Calu3 (cell line): ENCODE measurements at places on chromosomes 4 and X.

DNA sequence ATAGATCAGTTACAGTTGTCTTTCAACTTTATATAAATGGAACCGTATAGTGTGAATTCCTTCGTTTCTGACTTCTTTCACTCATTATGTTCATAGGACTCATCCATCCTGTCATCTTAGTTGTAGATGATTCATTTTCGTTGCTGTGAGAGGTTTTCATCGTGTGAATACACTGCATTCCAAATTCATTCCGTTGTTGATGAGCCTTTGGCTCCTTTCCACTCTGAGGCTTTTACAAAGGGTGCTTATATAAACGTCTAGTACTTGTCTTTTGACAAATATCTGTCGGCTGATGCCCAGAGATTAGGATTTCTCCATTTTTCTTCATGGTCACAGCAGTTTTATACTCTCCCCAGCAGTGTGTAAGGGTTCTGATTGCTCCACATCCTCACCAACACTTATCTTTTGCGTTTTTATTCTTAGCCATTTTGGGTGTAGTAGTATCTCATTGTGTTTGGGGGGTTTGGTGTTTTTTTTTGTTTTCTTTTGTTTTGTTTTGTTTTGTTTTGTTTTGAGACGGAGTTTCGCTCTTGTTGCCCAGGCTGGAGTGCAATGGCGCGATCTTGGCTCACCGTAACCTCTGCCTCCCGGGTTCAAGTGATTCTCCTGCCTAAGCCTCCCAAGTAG is 48.6 kb downstream of the LRP2BP start:
- H3K4me1 ChIP-seq = no peaks in the 10 kb centered on the region
- no peak overlapping the region for H3K27ac ChIP-seq
- H3K36me3 ChIP-seq = peaks cover 9% of the 10 kb centered on the region
- no peak for DNase-seq

GRCh38 chr4:6471307-6472007 is 957 bp downstream of the PPP2R2C start:
- peaks cover 10% of the 10 kb centered on the region for H3K36me3 ChIP-seq
- H3K27me3 ChIP-seq = peaks cover 28% of the 10 kb centered on the region
- no peaks in the 10 kb centered on the region for H3K4me1 ChIP-seq

DNA sequence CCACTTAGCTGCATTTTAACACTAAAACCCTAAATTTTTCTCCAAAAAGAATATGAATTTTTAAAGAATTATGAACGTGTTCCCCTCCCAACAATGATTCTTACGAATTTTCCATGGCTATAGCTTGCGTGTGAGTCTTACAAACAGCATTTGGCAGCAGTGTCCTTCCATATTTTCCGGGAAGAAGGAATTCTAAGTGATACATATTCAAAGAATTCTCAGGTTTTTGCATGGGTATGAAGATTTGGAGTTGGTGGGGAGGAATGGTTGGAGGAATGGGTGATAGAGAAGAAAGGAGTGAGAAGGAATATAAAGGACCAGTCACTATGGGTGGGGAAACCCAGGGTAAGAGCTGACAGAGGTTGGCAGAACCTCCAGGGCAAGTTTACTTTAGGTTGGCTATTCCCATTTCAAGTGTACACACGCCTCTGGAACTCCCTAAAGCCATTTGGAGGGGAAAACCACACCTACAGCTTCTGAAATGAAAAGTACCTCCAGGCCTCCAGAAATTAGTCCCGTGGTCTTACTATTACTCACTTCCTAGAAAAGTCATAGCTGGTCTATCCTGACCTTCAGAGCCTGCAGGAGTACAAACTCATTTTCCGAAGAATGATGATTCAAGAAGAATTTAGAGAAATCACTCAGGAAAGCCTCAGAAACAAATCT is 420.8 kb upstream of the DIPK2B start:
- no peaks in the 10 kb centered on the region for H3K36me3 ChIP-seq
- no peak for DNase-seq
- peaks cover 9% of the 10 kb centered on the region for H3K4me1 ChIP-seq
- no peak overlapping the region for H3K4me3 ChIP-seq
- H3K27ac ChIP-seq = no peak overlapping the region

GRCh38 chrX:107677501-107677901 is 49.2 kb downstream of the PRPS1 start:
- peaks cover 36% of the 10 kb centered on the region for H3K4me1 ChIP-seq
- DNase-seq = no peak
- peaks cover 30% of the 10 kb centered on the region for H3K36me3 ChIP-seq

DNA sequence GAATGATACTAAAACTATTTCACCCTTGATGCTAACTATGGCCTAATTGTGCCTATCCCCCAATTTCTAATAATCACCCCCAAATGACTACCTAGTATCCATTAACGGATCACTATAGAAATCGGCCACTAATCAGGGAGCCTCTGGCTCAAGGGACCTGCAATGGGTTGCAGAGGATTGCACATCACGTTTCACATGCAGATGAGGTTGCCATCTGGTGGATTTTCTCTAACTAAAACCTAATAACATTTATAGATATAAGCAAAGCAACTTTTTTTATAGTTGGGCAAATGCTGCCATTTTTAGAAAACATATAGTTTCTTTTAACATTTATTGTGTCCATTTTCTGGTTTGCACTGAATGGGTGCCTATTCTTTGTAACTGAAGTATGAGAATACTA is 28.3 kb upstream of the ALG13 start:
- H3K36me3 ChIP-seq = no peaks in the 10 kb centered on the region
- no peak overlapping the region for H3K4me3 ChIP-seq
- no peaks in the 10 kb centered on the region for H3K27me3 ChIP-seq
- DNase-seq = no peak
- no peak overlapping the region for H3K27ac ChIP-seq

DNA sequence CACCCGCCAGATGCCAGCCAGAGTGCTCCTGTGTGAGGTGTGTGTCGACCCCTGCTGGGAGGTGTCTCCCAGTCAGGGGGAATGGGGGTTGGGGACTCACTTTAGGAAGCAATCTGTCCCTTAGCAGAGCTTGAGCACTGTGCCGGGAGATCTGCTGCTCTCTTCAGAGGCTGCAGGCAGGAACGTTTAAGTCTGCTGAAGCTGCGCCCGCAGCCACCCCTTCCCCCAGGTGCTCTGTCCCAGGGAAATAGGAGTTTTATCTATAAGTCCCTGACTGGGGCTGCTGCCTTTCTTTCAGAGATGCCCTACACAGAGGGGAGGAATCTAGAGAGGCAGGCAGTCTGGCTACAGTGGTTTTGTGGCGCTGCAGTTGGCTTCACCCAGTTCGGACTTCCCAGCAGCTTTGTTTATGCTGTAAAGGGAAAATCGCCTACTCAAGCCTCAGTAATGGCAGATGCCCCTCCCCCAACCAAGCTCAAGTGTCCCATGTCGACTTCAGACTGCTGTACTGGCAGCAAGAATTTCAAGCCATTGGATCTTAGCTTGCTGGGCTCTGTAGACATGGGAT is 80.8 kb downstream of the CCSER1 start:
- H3K36me3 ChIP-seq = no peaks in the 10 kb centered on the region
- H3K4me3 ChIP-seq = no peak overlapping the region
- H3K4me1 ChIP-seq = peaks cover 7% of the 10 kb centered on the region
- no peaks in the 10 kb centered on the region for H3K27me3 ChIP-seq

DNA sequence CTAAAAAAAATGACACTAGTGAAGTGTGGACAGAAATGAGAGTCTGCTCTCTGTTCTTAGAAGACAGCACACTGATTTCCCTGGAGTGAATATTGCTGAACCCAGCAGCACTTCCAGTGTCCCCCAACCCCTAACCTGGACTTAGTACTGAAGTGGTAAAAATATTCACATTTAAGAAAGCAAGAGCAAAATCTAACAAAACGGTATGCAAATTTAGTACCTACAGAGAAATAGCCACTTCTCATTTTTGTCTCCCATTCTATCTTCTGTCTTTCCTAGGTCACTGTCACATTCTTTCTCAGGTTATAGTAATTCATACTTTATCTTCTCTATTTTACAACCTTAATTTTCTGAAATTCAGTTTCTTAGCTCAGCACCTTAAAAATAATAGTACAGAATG is 274.7 kb downstream of the CFAP299 start:
- no peaks in the 10 kb centered on the region for H3K27me3 ChIP-seq
- H3K27ac ChIP-seq = peak overlapping the region; percentile 15
- H3K4me3 ChIP-seq = no peak overlapping the region
- no peaks in the 10 kb centered on the region for H3K36me3 ChIP-seq

DNA sequence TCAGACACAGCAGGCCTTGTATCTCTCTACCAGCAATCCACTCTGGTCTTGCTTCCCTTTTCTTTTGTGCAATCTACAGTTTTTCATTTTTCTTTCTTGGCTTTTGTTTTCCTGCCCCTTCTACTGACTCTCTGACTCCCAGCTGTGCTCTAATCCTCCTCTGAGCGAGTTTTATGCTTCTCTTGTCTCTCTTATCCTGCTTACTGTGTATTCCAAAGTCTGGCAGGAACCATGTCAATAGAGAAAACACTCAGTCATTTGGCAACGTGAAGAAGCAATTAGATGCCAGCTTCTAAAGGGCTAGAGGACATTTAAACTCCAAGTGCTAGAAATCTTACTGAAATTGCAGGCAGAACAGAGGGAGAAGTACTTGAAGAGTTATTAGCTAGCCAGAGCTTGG is 984.6 kb upstream of the TENM3 start:
- no peak overlapping the region for H3K4me3 ChIP-seq
- no peaks in the 10 kb centered on the region for H3K36me3 ChIP-seq
- H3K4me1 ChIP-seq = no peaks in the 10 kb centered on the region
- DNase-seq = no peak

DNA sequence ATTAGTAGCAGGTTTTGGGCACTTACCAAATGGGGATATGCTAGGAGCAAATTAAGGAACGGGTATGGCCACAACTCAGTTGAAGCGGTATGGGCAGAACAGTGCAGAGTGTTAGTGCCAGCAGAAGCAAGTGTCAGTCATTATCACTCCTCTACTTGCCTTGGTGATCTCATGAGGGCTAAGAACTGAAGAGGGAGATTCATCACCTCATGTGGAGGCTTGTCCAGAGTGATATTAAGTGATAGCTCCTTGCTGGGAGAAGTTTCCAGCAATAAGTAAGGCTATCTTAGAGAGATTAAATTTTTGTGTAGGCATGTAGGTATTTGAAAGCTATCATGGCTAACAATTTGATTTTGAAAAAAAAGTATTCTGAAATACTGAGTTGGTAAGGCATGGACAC is 615.4 kb upstream of the SMIM31 start:
- H3K36me3 ChIP-seq = no peaks in the 10 kb centered on the region
- H3K27me3 ChIP-seq = no peaks in the 10 kb centered on the region
- no peak overlapping the region for H3K27ac ChIP-seq
- peaks cover 9% of the 10 kb centered on the region for H3K4me1 ChIP-seq
- no peak overlapping the region for H3K4me3 ChIP-seq
- no peak for DNase-seq
